Stimulated activated CD8-positive, alpha-beta memory T cell treated with anti-CD3 and anti-CD28 coated beads, Interleukin-12 subunit alpha, Interleukin-12 subunit beta, amount 100 ng/mL, for 4 hours (primary cell): ENCODE measurements at places on chromosomes 12 and 14.

- DNase-seq, result no peak
Measured at GRCh38 chr12:57079821-57080220, 1.2 kb upstream of the NEMP1 start.

- DNase-seq, result no peak
Measured at GRCh38 chr12:70890895-70891832, 29.4 kb downstream of the PTPRR start.

- no peak for DNase-seq
Measured at GRCh38 chr14:60884134-60884533, 96.7 kb downstream of the TRMT5 start.

- DNase-seq, result no peak
Measured at GRCh38 chr14:100546051-100546443, 41.2 kb downstream of the BEGAIN start.

- DNase-seq, result no peak
Measured at GRCh38 chr12:131928080-131928710, 881 bp upstream of the PUS1 start.
